ENCODE measurements at places on chromosomes 2 and 18.

DNA sequence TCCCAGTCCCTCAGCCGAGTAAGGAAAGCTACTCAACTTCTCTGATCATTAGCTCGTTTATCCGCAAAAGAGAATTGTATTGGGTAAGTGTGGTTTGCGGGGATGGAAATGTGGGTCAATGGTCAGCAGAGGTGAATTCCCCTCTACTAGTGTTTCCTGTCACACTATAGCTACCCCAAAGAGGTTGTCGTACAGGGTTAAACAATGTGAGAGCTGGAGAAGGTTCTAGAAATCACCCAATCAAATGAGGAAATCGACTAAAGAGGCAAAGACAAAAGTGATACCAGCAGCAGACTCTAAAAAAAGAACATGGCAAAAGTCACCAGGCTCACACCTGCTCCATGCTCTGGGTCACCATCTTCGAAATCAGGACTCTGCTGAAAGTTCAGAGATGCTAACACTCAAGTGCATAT, 144.7 kb upstream of the ITGA4 start:
- DNase-seq: peak; percentile 81

- no peak for DNase-seq
Observed at GRCh38 chr2:192298664-192299063, 103.9 kb upstream of the TMEFF2 start.

GRCh38 chr2:51368250-51368649, 336.3 kb upstream of the NRXN1 start:
- no peak for DNase-seq

GRCh38 chr2:31251018-31251417, 17.1 kb downstream of the EHD3 start:
- peak; percentile 9 for DNase-seq

GRCh38 chr2:54529935-54530334, 73.8 kb downstream of the SPTBN1 start:
- DNase-seq: no peak

DNA sequence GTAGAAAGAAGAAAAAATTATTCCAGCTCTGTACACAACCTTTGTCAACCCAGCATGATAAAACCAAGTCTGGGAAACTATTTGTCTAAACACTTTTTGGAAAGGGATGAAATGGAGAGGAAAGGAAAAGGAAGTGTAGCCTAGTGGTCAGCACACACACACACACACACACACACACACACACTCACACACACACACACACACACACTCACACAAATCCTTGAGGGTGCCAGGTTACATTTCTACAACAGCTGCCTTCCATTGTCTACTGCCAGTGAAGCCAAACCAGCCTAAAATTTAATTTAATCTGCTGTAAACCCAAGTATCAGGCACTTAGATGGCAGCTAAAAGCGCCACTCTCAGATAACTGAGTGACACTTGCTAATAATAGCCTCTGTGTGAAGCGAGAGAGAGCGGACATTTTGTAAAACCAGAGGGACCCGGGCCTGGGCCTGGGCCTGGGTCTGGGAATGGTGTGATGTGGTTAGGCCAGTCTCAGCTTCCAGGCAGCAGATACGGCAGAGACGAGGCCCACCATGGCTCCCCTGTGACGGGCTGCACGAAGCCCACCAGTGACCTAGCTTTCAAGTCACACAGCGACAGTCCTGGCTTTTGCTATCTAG, 32.4 kb downstream of the BCL11A start:
- no peak for DNase-seq

GRCh38 chr18:58549814-58550339, 79.0 kb downstream of the ALPK2 start:
- no peak for DNase-seq

DNA sequence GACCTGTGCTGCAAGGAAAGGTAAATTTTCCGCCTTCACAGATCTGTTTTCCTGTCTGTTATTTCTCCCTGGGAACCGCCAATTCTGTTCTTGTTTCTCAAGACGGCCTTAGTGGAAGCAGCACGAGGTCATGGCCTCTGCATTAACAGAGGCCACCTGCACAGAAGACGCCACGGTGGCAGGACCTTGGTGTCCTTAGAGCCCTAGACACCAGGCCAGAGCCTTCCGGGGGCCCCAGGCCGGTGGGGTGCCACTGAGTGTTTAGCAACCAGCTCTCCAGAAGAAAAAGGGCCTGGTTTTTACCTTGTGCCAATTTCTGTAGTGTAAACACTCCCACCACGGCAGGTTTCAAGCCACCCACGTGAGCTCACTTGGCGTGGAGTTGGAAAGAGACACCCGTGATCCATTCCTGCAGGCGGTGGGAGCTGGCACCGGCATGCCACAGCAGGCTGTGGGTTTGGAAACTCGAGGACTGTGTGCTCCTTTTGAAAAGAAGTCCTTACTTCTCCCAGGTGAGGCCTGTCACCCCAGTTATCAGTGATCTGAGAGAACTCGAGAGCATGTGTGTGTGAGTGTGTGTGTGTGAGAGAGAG, 103.9 kb upstream of the HDAC4 start:
- no peak for DNase-seq

- no peak for DNase-seq
Observed at GRCh38 chr18:69839497-69839896, 108.2 kb downstream of the CD226 start.

DNA sequence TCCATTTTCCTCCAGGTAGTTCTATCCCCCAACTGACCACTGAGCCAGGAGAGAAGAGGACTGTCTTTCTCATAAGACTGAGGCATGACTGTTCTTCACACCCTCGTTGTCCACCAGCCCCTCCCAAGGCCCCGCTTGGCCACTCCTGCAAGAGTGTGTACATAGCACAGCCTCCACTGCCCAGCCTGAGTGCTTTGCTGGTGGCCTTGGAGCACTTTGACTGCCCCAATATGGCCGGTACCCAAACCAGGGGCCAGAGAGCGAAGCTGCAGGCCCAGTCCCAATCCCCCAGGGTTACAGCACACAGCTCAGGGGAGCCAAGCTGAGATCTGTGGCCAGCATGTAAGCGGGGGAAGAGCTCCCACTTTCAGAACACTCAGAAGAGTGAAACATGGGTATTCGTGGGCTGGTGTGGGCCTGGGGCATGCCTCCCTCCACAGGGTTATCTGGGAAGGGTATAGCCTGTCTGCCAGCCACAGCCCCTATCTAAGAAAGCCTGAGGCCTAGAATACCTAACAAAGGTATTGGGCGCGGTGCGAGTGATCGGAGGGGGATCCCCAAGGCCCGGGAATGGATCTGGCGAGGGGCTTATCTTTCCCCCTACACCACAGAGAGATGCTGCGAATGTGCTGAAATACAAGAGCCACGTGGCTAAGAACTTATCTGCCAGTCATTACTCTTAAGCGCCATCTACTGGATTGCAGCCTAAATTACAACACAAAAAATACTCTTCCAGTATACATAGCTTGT, 163.8 kb downstream of the WDPCP start:
- peak; percentile 72 for DNase-seq

GRCh38 chr2:11775384-11775783, 29.0 kb downstream of the LPIN1 start:
- DNase-seq: peak; percentile 59

- no peak for DNase-seq
Observed at GRCh38 chr2:168293766-168294165, 46.4 kb upstream of the STK39 start.

DNA sequence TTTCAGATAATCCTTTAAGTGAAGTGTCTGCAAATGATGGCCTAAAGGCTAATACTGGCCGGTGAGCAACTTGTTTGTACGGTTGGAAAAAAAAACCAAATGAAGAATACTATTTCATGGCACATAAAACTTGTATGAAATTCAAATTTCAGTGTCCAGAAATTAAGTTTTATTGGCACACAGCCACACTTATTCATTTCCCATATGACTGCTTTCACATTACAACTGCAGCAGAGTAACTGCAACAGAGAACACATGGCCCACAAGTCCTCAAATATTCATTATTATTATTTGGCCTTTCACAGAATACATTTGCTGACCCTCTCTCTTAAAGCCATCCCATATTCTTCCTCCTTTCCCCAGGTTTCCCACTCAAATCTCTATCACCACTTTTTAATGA, 1268.6 kb downstream of the LRP1B start:
- no peak for DNase-seq

GRCh38 chr18:55500316-55501086, 87.5 kb downstream of the TCF4 start:
- DNase-seq: no peak

DNA sequence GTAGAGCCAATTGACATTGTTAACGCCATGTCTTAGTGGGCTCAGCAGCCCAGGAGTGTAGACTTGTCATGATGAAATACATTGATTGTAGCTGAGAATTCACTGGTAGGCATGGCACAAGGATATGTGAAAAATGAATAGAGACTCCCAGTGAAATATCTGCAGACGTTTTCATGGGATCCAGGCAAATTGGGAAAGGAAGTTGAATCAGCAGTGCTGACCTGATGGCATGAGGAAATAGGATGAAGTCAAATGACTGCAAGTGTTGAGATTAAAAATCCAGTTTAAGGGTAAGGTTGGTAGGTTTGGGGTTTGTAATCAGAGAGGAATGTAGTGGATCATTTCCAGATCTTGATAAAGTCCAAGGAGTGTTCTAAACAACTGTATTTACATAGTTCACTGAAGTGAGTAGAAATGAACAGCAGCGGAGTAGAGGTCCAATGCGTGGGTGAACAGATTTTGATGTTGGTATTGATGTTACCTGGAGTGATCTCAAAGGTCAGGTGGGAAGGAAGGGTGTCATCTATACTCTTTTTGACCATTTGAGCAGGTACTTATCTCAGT, 24.6 kb downstream of the INSIG2 start:
- no peak for DNase-seq

- DNase-seq: no peak
Observed at GRCh38 chr18:48053881-48054816, 123.7 kb upstream of the SMAD2 start.

DNA sequence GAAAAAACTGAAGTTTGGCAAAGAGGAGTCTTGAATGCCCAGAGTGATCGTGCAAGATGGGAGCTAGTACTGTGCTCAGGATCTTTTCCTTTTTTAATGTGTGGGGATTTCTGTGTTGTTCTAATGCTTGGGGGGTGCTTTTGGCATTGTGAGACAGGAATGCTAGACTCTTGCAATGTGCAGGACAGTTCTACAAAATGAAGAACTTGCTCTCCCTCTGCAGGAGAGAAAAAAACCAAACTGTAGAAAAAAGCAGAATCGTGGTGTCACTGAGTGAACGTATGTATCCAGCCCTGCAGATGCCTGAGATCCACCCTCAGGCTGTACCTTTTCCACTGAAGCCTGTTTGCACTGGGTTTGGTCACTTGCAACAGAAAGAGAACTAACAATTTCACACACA, 12.1 kb upstream of the TTC39C start:
- DNase-seq: no peak

Data from OCI-LY7 (cell line).